ENCODE measurements at places on chromosomes 11 and 22.

DNA sequence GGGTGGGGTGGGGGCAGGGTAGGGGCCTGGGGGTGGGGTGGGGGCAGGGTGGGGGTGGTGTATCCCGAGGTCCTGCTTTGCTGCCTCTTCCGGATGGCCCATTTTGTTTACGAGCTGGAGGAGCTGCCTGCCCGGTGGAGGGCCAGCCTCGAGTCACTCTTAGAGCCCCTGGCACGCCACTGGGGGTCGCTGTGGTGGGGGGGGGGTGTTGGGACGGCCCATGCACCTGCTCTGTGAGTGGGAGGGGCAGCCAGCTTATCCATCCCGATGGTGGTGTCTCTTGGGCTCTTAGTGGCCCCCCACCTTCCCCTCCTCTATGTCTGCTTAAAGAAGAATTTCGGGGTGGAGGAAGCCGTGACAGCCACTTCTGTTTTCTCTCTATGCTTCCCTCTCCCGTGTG, 24.6 kb downstream of the MRGPRD start:
- no peak for DNase-seq

DNA sequence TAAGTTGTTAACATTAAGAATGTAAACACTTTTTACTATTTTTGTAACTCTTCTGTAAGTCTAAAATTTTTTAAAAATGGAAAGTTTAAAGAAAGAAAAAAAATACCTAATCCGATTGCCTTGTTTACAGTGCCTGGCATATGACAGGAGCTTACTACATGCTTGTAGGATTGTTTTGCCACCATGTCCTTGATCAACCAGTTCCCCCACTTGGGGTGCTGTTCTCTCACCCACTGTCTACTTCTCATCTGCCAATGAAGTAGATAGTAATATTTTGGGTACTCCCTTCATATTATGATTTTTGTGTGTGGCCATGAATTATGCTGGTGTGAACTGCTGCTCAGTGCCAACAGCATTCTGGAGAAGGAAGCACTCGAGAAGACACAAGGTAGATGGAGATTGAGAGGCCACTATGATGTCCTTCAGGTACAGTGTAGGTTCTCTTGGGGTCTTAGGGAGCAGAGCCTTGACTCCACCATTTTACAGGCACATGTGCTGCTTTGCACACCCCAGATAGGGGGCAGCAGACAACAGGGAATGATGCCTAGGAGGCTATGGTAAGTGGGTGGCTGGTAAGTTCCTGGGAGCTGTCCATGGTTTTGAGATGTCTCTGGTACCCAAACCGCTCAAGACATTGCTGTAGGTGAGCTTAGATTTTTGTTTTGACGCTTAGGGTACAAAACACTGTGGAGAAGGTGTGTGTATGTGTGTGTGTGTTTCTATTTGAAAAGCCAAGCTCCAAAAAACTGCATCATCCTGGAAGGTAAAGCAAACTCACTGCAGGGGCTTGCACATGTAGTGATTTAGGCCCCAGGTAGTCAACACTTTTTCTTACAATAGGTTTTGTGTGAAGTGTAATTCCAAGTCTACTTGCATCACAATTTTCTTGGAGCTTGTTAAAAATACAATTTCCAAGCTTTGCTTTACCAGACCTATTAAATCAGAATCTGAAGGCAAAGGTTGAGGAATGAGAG, 494.5 kb upstream of the LARGE1 start:
- DNase-seq = peak; percentile 74

DNA sequence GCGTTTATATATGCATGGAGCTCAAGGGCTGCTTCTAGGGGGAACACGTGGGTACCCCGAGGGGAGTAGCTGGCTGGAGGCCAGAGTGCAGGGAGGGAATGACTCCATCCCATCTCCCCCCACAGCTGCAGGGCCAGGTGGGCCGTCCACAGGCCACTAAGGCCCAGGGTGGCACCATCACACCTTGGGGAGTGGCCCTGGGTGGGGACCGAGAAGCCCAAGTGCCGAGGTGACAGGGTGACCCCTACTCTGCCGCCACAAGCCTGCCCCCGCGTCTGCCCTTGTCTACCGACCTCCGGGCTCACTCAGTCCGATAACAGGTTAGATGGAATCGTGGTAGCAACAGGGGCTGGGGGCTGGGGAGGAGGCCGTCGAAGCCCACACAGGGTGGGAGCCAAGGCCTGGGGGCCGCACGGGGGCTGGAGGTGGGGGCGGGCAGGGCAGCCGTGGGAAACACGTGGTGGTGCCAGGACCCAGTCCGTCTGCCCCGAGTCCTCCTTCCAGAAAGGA, 125.7 kb downstream of the KCNQ1OT1 start:
- no peak for DNase-seq

DNA sequence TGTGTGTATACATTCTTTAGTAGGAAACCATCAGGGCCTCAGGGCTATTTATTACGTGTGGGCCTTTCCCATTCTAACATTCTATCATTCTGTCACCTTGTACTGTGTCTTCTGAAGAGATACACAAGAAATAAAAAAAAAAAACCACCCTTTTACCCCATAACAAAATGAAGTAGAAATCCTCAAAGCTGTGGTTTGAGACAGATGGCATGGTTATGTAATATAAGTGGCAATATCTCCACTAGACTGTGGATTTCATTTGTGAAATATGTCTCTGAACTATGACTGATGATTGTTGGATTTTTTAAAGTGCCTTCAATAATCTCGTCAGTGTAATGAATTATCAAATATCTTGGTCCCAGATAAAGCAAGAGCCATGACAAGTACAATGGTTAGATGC, 150.0 kb upstream of the BLID start:
- no peak for DNase-seq

DNA sequence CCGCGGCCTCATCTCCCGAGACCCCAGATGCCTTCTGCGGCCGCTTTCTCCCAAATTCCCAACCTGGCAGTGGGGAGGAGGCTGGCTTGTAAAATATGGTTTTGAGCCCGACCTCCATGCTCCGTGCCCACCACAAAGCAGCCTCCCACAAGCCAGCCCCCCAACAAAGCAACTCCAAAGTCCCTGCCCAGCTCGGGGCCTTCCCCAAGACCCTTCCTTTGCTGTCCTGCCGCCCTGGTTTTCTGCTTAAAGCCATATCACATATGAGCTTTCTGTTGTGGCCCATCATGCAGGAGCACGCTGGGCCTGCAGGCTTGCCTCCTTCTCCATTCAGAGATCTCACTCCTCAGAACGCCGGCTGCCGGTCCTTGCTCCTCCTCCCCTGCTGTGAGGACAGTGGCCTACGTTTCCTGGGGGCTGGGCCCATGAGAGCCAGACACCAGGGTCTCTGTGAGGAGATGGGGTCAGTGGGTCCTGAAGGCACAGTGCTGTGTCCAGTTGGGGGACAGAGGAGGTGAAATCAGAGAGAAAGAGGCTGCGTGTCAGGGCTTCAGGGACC, 680.0 kb downstream of the BRD1 start:
- no peak for DNase-seq

GRCh38 chr22:28006271-28006670, 87.2 kb upstream of the PITPNB start:
- no peak for DNase-seq

DNA sequence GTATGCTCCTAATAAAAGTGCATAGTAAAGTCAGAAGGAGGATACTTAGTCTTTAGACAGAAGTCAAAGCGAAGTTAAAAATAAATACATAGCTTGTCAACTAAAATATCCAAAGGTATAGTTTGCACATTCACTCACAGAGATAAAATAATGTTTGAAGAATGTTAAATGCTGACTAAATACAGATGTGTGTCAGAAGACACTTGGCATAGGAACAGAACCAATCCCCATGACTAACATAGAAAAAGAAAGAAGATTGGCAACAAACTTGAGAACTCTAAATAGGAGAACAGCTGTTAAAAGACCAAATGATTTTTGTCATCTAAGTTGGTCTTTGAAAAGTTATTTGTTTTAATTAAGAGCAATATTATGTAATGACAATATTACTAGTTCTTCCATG, 1172.1 kb upstream of the RAG2 start:
- no peak for DNase-seq

DNA sequence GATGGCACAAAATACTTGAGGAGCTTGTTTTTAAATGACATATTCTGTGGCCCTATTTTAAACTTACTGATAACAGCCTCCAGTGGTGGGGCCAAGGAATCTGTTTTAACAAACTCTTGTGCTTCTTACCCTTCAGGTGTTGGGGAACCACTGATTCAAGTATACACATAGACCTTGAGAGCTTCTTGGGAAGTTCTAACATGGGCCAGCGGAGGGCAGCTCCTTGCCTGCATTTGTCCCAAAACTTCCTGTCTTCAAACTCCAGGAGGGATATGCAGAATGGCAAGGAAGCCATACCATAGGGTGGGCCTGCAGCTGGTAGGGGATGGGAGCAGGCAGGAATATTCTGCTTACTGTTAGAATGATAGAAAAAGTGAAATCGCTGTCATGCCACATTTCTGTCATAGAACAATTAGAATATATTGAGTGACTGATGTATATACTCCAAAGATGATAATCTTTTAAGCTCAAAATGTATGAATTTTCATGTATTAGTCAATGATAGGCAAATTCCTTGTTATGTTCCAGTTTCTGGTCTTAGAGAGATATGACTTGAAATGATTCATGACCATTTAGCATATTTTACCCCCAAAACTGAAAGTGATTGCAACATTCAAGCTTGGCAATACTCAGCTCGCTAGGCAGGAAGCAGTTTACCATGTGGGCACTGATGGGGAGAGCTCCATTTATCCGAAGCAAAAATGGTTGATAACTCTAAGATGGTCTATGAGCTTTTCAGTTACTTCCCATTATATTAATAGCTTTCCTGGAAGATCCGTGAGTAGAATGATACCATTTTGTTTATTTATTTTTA, 9.2 kb downstream of the EXT2 start:
- no peak for DNase-seq

- DNase-seq = no peak
Measured at GRCh38 chr11:46263120-46263519, 14.3 kb upstream of the CREB3L1 start.

- DNase-seq = no peak
Measured at GRCh38 chr11:75760243-75760642, 8.3 kb upstream of the DGAT2 start.
